Activated effector memory CD4-positive, alpha-beta T cell treated with anti-CD3 and anti-CD28 coated beads, Interleukin-2, amount 50 U/mL, for 16 hours (primary cell): ENCODE measurements at places on chromosomes 16 and 17.

DNA sequence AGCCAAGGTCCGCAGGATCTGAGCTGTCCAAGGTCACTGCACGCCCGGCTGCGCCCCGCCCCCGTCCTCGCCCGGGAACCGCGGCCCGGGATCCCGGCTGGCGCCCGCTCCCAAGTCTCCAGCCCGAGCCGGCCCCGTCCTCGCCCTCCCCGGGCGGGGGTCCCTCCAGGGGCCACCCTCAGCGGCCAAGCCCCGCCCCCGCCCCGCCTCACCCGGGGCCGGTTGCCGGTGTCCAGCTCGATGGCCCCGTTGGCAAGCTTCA is 216 bp downstream of the VPS9D1 start:
- no peak for DNase-seq

GRCh38 chr17:77640916-77641605 is 317.4 kb upstream of the TNRC6C start:
- DNase-seq = no peak

DNA sequence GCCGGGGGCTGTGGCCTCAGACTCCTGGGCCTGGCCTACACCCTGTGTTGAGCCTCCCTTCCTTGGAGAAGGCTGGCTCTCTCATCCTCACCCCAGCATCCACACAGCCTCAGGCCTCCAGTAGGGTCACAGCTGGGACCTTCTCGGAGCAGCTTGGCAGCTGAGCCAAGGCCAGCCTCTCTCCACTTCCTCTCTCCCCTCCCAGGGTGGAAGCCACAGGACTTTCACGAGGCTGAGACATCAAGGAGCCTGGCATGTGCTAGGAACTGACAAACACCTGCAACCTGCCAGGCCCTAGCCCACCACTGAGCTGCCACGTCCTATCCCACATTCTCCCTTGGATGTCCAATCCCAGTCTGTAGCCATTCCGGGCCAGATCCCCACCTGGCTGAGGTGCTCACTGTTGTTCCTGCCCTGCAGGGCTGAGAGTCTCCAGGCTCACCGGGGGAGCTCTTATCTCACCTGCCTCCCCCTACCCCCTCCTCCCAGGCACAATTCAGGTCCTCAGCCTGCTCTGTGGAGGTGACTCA is 3.1 kb downstream of the MMP15 start:
- DNase-seq = no peak

- DNase-seq = no peak
Observed at GRCh38 chr17:66185862-66186261, 6.1 kb downstream of the CEP112 start.

DNA sequence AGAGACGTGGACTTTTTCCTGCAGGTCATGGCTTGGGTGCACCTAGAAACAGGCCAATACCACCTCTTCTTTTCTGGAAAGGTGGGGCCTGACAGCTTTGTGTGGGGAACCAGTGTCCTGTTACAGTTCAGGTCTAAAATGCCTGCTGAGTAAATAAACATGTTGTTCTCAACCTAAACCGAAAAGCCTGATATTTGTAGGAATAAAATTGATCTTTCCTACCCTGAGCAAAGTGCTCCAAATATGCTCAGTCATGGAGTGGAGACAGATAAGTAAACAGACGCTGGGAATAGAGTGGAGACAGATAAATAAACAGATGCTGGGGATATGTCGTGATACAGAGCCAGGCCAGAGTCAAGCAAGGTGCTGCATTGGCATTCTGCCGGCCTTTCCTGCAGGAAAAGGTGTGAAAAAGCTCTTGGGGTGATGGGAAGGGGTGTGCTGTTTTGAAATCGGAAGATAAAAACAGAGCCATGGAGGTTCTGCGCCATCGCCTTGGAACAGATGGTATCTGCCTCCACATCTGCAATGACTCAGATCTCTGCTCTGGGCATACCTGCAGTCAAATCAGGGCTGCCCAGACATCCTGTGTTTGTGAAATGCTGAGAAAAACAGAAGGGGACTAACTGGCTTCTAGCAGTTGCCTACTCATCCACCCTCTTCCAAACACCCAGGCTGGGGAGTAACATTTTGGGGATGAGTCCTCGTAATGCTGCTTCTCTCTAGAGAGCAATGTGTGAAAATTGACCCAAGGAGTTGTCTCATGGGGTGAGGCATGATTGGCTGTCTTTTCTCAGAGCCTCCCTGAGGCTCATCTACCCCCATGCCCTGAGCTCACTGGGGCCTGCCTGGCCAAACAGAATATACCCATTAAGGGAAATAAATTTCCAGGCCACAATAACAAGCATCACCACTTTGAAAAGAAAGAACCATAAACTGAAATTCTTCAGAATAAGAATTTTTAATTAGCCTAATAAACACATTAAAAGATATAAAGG is 16.8 kb upstream of the TRPV2 start:
- peak; percentile 62 for DNase-seq
